ENCODE measurements at places on chromosomes 4 and X.

DNA sequence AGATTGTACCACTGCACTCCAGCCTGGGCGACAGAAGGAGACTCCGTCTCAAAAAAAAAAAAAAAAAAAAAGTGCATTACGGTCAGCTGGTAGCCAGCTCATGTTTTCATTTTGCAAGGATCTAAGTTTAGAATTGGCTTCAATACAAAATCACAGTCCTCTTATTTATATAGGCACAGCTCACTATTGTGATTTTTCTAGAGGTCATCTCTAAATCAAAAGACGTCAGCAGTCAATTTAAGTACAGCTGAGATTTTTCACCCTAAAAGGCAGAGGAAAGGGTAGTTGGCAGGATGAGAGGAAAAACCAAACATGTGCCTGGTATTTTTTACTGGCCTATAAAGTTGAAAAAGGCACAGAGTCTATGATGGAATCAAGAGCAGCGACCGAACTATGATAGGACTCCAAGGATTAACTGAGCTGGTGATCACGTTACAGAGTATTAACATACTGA is 30.8 kb downstream of the ASB5 start:
- no peak for DNase-seq

DNA sequence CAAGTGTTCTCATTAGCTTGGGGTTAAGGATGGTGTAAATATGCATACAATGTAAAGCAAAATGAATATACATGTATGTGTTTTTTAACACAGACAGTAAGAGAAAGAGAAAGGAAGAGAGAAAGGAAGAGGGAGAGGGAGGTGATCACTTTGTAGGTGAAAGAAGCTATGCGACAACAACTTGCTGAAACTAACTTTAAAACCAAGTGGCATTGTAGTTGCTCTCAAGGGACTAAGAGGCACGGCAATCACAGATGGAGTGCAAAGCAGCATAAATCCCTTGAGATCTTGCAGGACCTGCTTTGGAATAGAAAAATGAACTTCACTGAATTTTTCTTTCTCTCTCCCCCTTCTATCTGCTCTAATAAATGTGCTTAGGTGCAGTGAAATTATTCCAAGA is 1665.0 kb upstream of the TENM3 start:
- DNase-seq = no peak

DNA sequence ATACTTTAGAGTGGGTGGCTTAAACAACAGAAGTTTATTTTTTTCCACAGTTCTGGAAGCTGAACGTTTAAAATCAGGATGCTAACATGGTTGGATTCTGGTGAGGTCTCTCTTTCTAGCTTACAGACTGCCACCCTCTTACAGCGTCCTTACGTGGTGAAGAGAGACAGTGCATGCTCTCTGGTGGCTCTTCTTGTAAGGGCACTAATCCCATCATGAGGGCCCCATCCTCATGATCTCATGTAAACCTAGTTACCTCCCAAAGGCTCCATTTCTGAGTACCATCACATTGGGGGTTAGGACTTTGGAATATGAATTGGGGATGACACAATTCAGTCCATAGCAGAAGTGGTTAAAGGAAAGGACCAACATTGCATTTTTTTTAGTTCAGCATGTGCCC is 132.8 kb downstream of the BMPR1B start:
- DNase-seq = no peak

- DNase-seq = no peak
Measured at GRCh38 chr4:67714955-67715354, 14.0 kb upstream of the UBA6 start.

GRCh38 chr4:40812386-40812785 is 62.6 kb downstream of the NSUN7 start:
- no peak for DNase-seq

DNA sequence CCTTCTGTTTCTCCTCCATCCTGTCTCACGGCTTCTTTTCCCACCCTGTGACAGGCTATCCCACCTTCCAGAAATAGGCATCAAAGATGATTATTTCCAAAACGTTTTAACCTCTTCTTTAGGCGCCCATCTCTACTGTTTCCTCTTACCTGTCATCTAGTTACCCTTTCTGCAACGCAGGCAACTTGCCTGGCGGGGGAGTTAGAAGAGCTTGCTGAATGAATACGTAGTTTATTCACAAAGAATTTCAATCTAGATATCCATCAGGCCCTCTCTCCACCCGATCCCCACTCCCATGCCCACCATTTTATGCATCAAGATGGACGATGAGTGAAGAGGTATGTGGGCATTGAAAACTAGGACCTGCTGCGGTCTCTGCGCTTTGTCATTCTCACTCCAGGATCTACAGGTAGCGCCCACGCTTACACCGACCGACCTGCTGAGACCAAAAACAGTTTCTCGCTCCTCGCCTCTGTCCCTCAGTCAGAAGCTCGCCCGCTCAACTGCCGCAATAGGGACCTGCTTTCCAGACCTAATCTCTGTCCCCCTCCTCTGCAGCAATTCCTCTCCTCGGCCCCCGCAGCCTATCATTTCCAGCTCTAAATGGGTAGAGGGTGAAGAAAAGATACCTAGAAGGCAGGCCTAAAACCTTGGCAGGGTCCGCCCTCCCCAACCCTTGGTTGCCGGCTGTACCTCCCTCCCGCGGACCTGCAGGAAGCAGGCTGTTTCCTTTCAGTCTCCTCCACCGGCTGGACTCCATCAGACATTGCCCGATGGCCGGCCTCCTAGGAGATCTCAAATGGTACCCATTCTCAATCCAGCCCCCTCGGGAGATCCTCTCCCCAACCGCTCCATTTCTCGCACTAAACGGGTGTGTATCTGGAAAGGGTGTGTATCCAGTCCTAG is 624 bp downstream of the BEX5 start:
- no peak for DNase-seq

GRCh38 chr4:63460075-63460474 is 949.2 kb downstream of the TECRL start:
- no peak for DNase-seq

DNA sequence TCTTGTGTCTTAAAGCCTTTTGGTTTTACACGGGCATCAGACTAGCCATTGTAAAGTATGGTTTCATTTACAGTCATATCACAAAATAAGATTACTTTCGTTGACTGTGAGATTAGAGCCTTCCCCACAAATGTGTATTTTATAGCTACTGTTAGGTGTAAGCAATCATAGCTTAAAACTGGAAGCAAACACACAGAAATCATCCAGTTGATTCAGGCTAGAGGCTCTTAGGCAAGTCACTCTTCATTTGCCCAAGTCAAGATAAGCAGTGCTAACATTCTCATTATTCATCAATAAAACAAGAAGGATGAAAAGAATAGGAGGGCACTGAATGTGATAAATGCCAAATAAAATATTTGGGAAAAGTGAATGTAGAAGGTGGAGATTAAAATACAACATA is 448.7 kb upstream of the FAM241A start:
- no peak for DNase-seq

DNA sequence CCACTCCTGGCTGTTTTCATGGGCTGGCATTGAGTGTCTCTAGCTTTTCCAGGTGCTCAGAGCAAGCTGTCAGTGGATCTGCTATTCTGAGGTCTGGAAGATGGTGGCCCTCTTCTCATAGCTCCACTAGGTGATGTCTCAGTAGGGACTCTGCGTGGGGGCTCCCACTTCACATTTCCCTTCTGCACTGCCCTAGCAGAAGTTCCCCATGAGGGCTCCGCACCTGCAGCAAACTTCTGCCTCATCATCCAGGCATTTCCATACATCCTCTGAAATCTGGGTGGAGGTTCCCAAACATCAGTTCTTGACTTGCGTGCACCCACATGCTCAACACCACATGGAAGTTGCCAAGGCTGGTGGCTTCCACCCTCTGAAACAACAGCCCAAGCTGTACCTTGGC is 13.8 kb downstream of the GLRA3 start:
- no peak for DNase-seq

GRCh38 chrX:39576041-39576872 is 521.5 kb downstream of the BCOR start:
- no peak for DNase-seq

GRCh38 chr4:147723326-147723725 is 8.6 kb upstream of the ARHGAP10 start:
- DNase-seq = no peak

DNA sequence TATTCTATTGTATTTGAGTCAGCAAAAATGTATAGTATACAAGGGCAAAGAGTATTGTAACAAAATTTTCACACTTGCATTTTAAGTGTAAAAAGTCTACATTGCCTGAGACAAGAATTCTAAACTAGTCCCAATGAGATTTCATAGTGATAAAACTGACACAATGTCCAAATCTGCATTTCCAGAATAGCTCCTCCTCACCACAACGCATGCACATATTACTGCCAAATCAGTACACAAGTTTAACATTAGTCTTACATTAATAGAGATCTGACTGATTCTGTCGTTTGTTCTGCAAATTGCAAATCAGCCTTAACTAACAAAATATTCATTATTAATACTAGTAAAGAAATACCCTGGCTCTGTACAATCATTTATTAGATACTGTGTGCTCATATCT is 222.2 kb upstream of the NEIL3 start:
- no peak for DNase-seq

Data from T1000 (cell line).